ENCODE measurements at places on chromosomes 7 and 10.
A peak's percentile ranks its signal among the peaks of the same experiment; 100 is the strongest.

DNA sequence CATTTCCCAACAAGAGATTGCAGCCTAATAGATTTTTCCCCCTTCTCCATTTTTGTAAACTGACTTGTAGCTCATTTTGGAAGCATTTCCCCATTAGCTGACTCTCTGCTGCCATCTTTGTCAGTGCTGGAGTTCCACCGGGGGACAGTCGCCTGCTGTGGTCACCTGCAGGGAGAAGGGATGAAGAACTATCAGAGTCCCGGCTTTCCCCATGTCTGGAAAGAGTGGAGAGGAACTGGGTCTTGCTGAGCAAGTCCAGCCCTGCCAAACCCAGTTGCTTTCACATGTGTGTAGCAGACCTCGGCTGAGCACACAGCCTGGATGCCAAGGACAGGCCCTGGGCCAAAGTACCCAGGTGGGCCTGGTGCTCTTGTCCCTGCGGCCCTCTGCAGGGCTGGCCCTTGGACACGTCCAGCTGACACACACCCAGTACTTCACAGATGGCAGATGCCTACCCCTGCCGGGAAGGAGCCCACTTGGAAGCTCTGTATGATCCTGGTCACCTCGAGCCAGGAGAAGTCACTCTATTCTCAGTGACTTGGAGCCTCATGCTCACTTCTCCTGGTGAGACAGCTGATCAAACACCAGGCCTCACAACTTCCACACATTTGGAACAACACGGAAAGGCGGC lies 157.3 kb upstream of the NPVF start:
- no peak for DNase-seq

DNA sequence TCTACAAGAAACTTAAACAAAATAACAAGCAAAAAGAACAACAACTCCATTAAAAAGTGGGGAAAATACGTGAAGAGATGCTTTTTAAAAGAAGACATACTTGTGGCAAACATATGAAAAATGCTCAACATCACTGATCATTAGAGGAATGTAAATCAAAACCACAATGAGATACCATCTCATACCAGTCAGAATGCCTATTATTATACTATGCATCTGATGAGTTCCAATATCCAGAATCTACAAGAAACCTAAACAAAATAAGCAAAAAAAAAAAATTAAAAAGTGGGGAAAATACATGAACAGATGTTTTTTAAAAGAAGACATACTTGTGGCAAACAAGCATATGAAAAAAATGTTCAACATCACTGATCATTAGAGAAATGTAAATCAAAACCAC lies 29.6 kb upstream of the AKR1C3 start:
- no peak for DNase-seq

DNA sequence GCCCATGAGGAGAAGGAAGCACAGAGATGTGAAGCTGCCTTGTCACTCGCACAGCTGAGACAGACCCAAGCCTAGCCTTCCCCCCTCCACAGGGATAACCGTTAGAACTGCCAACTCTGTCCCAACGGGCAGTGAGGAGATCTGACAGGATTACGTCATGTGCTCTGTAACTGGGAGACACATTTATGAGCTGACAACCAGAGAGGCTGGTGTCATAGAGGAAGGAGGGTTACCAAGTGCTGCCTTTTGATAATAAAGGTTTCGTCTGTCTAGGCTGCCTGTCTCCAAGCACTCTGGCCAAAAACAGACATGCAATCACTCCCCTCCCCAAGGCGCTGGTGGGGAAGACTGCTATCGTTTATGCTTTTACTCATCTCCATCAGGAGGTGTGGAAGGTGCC lies 165.9 kb downstream of the PLXNA4 start:
- DNase-seq = no peak

DNA sequence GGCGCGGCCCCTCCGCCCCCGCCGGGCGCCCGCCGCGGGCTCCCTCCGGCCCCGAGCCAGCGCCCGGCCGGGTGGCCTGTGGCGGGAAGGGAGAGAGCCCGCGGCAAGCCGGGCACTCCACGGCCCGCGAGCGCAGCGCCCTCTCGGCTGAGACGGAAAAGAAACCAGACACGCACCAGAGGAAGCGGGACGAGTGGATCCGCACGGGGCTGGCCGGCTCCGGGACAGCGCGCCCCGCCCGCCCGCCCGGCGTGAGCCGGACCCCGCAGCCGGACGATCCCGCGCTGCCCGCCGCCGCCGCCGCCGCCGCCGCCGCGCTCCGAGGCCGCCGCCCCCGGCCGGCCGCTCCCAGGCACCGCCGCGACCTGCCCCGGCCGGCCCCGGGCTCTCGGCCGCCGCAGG lies 300 bp downstream of the ARHGAP21 start:
- DNase-seq = peak; percentile 75

DNA sequence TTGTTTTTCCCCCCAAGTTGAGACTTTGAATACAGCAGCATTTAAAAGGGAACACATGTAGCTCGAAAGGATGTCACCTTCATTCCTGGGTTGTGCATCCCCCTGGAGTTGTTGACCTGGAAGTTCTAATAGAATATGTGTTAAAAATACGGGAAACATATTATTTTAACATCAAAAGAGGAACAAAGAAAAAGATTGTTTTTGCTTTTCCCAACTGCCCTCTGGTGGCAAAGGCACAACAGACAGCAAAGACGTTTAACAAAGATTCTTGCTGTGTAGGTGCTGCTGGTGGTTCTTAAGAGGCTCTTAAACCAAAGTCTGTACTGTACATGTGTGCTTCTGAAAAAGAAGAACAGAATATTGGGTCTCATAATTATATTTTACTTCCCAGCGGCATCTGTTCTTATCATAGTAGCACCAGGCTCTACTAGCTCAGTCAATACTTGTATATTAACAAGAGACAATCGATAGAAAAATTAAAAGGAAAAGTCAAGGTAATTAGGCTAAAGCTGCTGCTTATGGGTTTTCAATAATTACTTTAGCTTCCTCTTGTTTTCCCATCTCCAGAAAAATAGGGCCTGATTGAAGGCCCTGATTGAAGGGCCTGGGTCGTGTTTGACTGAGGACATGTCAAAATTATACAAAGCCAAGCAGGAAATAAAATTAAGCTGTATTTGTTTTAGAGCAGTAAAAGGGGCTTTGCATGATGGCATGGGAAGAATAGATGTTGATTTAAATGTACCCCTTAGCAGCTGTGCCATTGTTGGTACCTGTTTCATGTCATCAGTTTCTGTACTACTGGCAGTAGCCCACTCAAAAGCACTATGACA lies 384.2 kb upstream of the LRGUK start:
- DNase-seq = no peak

GRCh38 chr10:97059006-97059871 lies 126.5 kb downstream of the SLIT1 start:
- no peak for DNase-seq

- DNase-seq = no peak
Measured at GRCh38 chr7:20260223-20260622, 43.0 kb upstream of the MACC1 start.

DNA sequence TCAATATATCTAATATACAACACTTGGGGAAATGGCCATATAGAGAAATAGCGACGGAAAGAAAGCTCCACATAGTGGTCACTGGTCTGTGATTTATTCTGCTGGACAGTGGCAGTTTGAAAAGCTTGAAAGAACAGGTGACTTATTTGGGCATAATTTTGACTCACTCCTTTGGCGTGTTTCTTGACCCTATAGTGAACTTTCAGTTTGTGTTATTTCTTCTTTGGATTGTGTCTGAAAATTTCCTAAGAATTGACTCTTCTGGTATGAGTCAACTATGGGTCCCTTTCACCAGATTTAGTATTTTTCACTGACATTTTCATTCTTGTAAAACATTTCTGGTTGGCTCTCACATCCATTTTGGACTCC lies 25.8 kb upstream of the IMMP2L start:
- no peak for DNase-seq
